ENCODE measurements at places on chromosomes 1 and 21.

- DNase-seq = no peak
Measured at GRCh38 chr1:151135433-151136385, 10.7 kb downstream of the SEMA6C start.

DNA sequence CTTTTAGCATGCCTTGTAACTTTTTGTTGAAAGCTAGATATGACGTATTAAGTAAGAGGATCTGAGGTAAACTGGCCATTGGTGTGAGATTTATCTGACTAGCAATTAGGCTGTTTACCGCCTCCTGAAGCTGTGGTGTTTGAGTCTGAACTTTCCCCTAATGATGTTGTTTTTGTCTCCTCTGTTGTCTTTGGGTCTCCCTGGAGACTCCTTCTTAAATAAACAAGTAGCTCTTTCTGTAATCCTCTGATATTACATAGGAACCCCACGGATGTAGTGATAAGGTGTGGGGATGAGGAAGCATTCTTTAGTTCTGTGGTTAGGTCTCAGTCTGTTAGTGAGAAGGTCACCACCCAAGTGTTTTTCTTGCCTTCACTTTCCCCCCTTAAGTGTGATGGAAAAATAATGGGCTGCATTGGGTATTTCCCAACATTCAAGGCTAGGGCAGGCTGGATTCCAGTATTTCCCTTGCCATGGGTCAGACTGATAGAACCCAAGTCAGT is 33.0 kb downstream of the PRSS38 start:
- no peak for DNase-seq

DNA sequence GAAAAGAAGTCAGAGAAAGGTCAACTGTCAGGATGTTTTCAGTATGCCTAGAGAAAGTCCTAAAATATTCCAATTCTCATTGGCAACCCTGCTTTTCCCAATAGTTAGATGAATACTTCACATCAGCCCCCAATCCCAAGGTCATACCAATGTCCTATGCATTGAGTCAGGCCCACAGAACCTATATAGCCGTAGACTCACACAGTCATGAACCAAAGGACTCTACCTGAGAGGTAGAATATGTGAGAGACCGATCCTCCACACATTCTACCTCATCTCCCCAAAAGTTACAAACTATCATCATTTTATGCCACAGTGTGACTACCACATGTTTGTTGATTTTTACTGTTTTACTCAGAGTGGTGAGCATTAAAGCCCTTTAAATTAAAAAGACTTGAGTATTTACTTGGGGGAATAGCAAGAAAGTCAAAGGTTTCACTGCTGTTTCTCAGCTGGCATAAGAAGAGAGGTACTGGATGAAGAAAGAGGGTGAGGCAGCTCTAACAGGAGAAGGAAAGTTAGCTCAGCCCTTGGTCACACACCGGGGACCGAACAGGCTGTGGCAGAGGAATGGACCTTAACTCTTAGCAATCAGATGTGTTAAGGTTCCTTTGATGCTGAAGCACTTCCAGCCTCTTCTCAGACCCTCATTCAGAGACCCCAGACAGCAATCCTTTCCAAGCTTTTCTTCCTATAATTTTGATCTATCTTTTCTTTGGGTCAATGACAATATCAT is 937 bp downstream of the CD48 start:
- DNase-seq = no peak

- no peak for DNase-seq
Measured at GRCh38 chr1:165834229-165834628, 6.8 kb downstream of the UCK2 start.

DNA sequence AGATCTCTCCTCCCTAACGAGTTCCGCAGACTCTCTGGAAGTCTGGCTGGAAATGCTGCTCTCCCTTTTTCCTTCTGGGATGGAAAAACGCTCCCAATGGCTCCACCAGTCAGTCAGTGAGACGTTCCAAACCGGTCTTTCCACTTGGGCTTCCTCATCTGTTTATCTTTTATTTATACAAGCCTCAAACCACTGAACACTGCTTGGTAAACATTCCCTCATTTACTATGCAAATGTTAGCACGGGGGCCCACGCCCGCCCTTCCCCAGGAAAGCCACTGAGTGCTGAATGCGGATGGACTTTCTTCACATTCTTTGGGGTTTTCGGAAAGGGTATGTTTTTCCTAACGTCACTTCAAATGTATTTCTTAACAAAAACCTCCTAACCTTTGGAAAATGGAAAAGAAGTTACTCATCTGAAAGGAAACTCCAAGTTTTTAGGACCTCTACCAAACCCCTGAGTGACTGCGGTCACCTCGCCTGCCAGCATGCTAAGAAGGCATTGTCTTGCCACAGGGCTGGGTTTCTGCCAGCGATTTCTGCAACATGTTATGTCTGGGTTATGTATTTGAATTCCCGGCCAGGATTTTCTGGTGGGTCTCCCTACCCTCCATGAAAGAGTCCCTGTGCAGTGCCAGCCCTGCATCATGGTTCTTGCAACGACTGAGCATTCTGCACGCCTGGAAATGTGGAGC is 14.0 kb upstream of the UMODL1 start:
- DNase-seq = no peak

GRCh38 chr1:42750041-42750440 is 10.0 kb upstream of the CLDN19 start:
- DNase-seq = no peak

- no peak for DNase-seq
Measured at GRCh38 chr1:5265438-5266075, 611.1 kb downstream of the AJAP1 start.

DNA sequence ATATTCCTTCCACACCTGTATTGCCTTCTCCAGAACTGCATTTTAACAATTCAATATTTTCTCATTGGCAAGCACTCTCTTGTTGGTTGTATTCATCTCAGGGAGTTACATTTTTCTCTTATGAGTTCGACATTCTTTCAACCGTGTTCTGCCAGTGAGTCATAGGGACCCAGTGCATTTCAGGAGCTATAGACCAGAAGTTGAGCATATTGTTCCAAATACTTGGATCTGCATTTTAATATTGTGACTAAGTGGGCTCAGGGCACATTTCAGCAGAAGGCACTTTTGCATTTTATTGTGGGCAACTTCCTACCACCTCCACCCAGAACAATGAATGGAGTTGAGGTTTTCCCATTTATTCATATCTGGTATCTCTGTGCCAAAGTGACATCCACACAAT is 132.8 kb downstream of the TNFSF18 start:
- no peak for DNase-seq

DNA sequence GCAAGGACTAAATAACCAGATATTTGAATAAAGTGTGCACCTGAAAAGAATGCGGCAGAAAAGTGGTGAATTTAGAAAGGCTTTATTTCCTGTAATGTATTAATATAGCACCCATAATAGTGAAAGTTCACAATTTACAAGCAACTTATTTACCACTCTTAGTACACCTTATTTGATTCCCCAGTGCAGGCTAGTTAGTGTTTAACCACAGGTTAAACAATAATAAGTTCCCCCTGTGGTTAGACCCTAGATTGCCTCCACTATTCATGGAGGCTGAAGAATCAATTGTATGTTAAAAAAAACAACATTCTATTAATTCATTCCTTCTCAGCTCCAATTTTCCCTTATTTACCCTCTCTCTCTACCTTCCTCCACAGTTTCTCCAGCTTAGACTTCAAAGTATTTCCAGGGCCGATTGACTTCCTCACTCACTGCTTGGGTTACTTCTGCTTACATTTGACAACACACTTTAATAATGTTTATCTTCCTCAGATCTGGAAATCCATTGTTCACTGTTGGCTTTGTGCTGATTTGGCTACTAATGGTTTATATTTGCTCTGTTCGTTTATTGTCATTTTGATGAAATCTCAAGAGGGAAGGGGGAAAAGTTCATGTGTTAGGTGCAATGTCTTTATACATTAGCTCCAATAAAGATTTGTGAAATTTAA is 796.3 kb downstream of the BRINP3 start:
- DNase-seq = no peak

- no peak for DNase-seq
Measured at GRCh38 chr1:59291561-59291960, 5.3 kb upstream of the FGGY start.

DNA sequence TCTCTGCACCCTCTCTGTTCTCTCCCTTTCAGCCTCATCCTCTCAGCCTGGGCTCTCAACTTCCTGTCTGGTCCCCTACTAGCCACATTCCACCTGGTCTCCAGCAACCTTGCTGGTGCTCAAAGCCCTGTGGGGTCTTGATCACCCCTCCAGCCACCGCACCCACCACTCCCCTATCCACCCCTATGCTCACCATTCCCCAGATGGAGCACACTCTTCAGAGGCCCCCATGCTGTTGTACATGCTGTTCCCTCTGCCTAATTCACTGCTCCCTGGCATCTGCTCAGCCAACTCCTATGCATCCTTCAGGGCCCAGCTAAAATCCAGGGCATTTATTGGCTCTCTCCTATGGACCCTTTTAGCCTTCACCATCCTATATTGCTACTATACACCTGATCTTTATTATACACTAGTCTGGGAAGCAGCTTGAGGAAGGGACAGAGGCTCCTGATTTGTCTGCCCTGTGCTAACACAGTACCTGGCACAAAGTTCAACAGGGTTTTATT is 81.0 kb downstream of the GLIS1 start:
- no peak for DNase-seq

- DNase-seq = no peak
Measured at GRCh38 chr1:26483980-26484379, 11.7 kb downstream of the HMGN2 start.

GRCh38 chr1:75986478-75986877 is 54.3 kb upstream of the ASB17 start:
- no peak for DNase-seq

DNA sequence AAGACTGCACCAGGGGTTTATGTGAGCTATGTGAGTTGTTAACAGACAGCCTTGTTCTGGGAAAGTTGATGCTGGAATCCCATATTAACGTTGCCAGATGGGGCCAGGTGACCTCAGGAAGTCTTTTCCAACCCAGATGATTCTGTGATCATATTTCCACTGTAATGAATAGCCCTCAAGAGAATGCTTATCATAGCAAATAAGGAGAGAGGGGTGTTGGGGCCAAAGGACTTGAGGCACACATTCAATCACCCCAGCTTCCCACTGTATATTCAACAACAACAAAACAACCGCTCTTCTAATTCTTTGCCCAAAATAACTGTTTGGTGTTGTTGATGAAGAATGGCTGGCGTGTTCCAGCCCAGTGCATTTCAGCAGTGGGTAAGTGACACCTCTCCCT is 14.1 kb downstream of the ZNF697 start:
- DNase-seq = no peak

GRCh38 chr1:39854314-39854713 is 29.0 kb downstream of the TRIT1 start:
- no peak for DNase-seq

GRCh38 chr21:36776981-36777617 is 78.2 kb downstream of the SIM2 start:
- no peak for DNase-seq

GRCh38 chr1:148166558-148167492 is 14.7 kb upstream of the NBPF11 start:
- no peak for DNase-seq

DNA sequence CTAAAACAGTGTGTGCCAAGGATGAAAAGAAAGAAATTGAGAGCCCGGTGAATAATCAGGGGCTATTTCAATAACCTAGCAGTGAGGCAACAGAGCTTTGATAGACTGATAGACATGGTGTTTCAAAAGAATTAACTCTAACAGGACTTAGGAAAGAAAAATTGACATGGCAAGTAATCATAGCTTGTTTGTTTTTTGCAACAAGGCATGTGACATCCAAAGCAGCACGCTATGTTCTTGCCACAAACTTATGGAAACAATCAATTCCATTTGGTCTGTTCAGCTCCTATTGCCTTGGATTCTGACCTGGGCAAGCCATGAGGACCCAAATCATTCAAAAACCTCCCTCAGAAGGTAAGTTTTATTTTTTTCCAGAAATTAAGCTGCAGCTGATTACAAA is 608.5 kb downstream of the SMYD3 start:
- DNase-seq = no peak

GRCh38 chr1:24421502-24421901 is 5.9 kb downstream of the NIPAL3 start:
- DNase-seq = no peak

DNA sequence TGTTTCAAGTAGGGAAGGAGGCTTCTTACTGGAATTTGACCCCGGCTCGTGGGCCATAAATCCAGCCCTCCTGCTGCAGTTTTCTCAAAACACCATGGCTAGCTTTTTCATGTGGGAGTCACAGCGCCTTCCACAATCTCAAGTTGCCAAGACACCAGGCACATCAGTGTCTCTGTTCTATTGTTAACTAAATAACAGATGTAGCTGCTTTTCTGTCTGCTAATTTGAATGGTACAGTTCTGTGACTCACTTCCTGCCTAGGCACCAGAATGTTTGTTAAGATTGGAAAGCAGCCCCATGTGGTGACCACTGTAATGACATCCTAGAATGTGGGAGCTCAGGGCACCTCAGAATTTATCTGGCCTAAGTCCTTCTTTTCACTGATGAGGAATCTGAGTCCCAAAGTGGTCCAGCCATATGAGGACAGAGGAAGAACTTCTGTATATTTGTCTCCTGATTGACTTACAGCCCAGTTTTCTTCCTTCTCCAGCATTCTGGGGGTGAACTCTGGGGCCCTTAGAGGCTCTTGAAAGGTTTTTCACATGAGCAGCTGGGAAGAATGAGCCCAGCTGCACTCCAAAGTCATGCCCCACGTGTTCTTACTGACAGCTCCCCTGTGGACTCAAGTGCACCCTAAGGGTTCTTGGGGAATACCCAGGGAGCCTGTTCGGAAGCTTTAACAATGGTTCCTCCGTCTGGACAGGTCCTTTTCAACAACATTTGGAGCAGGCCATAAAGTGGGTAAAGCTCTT is 27.5 kb downstream of the TRIM45 start:
- DNase-seq = no peak

- no peak for DNase-seq
Measured at GRCh38 chr1:228277491-228278431, 69.9 kb downstream of the OBSCN start.

DNA sequence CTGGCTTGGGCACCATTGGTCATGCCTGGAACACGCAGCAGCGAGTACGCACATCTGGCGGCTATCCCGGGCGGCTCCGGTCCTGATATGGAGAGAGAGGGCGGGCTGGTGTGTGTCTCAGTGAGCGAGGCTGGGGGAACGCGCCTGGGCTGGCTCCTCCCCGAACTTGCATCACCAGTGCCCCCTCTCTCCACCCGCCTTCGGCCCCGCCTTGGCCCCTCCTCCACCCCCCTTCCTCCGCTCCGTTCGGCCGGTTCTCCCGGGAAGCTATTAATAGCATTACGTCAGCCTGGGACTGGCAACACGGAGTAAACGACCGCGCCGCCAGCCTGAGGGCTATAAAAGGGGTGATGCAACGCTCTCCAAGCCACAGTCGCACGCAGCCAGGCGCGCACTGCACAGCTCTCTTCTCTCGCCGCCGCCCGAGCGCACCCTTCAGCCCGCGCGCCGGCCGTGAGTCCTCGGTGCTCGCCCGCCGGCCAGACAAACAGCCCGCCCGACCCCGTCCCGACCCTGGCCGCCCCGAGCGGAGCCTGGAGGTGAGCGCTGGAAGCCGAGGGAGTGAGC is at the start of gene ATF3:
ATF3 (plus strand) TSS at position 370 of the 567 bp plus-strand sequence. CDS start 6,261 bp downstream, outside the sequence.
- peak; percentile 97 for DNase-seq

- DNase-seq = no peak
Measured at GRCh38 chr1:61182049-61182448, 99.7 kb downstream of the NFIA start.

- peak; percentile 22 for DNase-seq
Measured at GRCh38 chr1:203648276-203648675, 21.6 kb downstream of the ATP2B4 start.

All from CD4-positive, alpha-beta T cell treated with Interferon gamma for 1 hour (primary cell).